ENCODE measurements at places on chromosomes 16 and 17.

- no peak for DNase-seq
Measured at GRCh38 chr16:59535298-59535697, 801.2 kb upstream of the GOT2 start.

DNA sequence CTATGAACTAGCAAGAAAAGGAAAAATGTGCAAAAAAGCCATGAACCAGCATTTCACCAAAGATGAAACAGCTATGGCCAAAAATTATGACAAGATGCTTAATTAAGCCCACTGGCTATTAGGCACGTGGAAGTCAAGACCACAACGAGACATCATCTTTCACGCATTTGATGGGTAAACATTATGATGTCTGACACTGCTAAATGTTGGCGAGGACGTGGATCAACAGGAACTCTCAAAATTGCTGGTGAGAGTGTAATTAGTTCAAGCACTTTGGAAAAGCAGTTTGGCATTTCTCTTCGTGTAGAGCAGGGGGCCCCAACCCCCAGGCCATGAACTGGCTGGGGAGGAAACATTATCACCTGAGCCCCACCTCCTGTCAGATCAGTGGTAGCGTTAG, 39.6 kb upstream of the ADGRG1 start:
- DNase-seq, result no peak

DNA sequence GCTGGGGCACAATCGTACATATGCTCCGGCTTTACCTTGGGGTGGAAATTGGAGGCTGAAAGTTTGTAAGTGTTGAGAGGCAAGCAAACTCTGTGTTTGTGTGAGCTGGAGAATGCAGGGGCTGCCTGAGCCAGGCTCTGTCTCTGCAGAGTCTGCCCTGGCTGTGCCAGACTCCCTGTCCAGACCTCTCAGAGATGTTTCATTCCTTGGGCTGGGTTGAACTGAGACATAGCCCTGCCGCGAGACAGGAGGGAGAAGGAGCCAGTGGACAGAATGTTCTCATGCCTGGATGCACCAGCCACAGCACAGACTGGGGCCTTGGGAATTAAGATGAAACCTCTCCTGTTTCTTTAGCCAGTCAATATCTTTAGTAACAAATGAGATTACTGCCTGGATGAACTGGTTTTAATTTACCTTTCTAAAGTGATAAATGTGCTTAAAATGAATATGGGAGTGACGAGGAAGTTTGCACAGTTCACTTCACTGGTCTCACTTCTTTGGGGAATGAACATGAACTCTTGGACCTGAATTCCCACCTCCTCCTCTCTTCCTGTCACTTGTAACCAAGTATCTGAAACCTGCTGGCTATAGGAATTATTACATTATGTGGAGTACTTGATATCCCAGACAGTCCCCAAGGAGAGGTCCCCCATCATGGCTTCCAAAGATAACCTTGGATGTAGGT, 40.1 kb downstream of the YPEL2 start:
- no peak for DNase-seq

DNA sequence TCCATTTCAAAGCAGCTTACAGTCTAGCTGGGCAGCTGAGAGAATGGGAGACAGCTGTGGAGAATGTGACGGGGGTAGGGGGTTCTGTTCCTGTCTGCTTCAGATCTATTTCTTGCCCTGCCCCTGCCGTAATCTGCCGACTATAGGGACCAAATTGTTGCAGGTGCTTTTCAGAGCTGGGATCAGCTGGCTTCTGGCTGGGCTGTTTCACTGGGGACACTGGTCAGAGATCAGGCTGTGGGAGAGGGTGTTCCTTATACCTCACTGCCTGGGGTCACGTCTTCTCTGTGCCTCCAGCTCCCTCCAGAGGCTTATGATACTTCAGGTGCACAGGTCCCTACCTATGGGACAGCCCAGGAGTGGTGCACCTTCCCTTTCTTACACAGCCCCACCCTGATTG, 514.9 kb upstream of the GOT2 start:
- no peak for DNase-seq

GRCh38 chr16:12120217-12120981, 143.9 kb downstream of the SNX29 start:
- DNase-seq, result peak; percentile 53

- no peak for DNase-seq
Measured at GRCh38 chr17:7846063-7846735, 8.7 kb upstream of the TMEM88 start.

DNA sequence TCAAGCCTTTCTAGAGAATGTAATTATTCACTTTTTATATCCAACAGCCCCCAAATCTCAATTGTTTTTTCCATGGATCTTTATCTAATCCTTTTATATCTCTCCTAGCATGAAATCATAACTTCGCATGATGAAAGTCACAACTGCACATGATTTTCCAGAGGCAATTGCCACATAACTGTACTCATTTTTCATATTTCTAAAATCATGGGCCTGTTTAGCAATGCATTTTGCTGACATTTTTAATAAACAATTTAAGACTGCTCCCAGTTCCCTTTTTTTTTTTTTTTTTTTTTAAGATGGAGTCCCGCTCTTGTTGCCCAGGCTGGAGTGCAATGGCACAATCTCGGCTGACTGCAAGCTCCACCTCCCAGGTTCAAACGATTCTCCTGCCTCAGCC, 83.5 kb downstream of the VMP1 start:
- no peak for DNase-seq

DNA sequence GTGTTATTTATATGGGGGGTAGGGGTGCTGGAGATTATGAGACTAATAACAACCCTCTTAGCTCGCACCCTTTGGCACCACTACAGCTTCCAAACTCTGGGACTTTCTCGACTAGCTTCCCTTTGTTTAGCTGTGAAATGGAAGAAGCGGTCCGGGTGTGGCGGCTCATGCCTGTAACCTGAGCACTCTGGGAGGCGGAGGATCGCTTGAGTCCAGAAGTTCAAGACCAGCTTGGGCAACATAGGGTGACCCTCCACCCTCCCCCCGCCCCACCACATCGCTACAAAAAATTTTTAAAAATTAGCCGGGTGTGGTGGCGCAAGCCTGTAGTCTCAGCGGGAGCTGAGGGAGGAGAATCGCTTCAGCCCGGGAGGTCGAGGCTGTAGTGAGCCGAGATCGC, 814 bp upstream of the CDH3 start:
- no peak for DNase-seq

DNA sequence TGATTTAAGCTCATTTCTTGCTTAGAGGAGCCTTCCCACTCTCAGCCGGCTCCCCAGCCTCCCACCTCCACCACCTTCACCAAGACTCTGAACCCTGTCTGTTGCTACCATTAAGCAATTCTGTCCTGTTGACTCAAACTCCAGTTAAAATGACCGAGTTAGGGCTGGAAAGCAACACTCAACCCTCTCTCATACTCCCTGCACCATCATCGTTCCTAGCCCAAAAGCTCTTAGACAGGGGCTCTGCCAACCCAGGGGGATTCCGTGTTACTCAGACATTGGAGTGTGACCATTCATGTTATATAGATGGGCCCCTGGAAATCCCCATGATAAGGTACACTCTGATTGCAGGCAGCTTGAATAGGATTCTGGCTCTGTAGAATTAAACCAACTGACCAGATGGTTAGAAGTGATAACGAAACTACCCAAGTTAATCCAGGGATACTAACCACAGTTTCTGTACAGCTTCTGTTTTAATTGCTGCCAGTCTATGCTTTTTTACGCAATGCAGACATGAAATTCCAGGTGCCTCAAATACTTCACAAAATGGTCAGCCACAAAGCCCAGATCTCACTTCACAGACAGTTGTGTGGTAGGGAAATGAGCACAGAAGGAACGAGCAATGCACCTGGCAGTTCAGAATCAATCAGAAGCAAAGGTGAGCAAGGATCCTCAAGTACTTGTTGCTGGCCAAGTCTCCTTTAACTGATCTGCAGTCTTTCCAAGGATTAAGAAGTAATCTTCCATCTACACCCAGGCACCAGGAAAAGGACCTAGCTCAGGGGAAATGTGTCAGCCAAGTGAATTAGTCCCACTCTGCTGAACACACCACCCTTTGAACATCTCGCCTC, 2.1 kb downstream of the SSTR2 start:
- DNase-seq, result no peak

- no peak for DNase-seq
Measured at GRCh38 chr16:27681681-27682080, 131.7 kb downstream of the KATNIP start.

- DNase-seq, result no peak
Measured at GRCh38 chr17:10831696-10832095, 6.2 kb downstream of the PIRT start.

DNA sequence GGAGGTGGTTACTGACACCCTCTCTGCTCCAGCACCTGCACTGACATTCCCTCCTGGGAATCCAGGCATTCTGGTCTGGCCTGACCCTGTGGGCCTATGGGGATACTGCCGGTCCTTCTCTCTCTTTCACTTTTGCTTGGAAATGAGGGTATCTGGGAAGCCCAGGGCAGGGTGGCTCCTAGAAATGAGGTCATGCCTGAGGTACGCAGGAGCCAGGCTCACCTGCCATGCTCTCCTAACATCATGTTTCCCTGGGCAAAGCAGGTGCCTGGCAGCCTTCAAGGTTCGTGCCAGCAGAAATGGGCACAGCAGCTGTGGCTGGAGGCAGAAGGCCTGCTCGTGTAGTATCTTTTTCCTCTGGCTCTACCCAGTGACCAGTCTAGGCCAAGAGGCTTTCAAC, 3.3 kb downstream of the ITGA3 start:
- no peak for DNase-seq

- DNase-seq, result no peak
Measured at GRCh38 chr16:73171380-73171779, 123.5 kb upstream of the ZFHX3 start.

GRCh38 chr16:22871861-22872260, 57.9 kb downstream of the HS3ST2 start:
- DNase-seq, result no peak

DNA sequence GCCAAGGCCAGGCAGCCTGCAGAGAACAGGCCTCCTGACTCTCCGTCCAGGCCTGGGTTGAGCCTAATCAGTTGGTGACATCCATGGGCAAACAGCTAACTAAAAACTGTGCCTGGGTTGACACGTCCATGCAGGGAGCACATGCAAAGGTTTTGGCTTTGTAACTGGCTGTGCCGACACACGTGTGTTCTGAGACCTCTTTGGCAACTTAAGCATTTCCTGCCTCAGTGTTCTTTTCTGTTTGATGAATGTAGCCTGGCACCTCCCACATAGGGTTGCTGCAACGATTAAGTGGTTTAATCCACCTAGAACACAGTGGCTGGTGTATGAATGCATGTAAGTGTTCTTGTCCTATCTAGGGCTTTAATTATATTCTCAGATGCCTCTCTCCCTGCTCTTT, 3.2 kb downstream of the BCO1 start:
- DNase-seq, result no peak

DNA sequence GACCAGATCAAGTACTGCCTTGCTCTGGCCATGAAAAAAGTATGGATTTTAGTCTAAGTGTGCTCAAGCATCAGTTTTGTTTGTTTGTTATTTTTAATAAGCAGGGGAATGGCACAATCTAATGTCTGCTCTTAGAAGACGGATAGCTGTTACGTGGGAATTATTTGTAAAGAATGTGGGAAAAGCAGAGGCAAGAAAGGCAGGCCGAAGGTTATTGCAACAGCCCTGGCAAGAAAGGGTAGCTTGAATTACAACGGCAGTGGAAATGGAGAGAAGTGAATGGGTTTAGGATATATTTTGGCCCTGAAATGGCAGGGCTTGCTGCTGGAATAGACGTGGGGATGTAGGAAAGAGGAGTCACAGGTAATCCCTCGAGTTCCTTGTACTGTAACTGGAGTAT, 987 bp upstream of the HASPIN start:
- no peak for DNase-seq

DNA sequence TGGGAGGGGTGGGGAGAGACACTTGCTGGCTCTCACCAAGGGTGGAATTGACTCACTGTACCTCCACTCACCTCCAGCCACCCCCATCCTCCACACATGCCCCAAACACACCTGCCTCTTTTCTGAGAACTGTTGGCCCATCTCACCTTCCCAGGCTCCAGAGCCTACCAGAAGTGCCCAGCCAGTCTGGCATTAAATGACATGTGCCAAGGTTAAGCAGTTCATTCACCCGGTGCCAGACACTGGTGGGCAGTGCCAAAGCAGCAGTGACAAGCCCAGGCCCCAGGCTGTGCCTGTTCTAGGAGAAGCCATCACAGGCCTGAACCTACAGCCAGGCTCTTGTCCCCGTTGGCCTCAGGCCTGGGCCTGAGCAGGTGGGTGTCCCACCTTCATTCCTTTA, 11.2 kb downstream of the MVP start:
- no peak for DNase-seq

- DNase-seq, result peak; percentile 36
Measured at GRCh38 chr17:46212634-46213435, 19.6 kb upstream of the KANSL1 start.

DNA sequence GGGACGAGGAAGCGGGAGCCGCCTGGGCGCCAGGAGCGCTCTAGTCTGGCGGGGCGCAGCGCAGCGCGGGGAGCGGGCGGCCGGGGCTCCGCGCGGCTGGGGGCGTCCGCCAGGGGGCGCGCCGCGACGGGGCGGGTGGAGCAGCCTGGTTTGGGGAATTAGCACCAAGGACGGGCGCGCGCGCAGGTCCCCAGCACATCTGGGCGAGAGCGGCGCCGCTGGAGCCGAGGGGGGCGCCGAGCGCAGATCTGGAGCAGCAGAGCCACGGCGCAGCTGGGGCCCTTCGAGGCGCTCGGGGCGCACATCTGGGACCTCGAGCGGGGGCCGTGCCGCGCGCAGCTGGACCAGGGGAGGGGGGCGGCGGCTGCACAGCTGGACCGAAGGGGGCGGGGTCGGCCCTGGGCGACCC, at the start of gene NXPH3:
TSS of gene NXPH3 (plus strand) at position 193 of the 409 bp plus-strand sequence. CDS start 349 bp downstream, outside the sequence.
- no peak for DNase-seq

DNA sequence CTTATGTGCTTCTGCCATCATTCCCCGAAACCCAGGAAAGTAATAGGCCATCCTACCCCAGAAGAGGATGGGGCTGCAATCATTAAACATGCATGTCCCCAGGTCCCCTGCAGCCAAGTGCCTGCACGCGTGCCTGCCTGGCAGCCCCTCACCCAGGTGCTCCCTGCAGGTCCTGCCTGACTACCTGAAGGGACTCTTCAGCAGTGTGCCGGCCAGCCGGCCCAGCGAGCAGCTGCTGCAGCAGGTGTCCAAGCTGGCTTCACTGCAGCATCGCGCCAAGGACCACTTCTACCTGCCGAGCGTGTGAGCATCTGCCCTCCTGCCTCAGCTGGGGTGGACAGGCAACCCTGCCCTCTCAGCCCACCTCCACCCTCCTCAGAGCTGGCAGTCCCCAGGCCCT, 16.2 kb upstream of the ALKBH5 start:
- no peak for DNase-seq

- no peak for DNase-seq
Measured at GRCh38 chr17:16676676-16677268, 13.3 kb upstream of the CCDC144A start.

GRCh38 chr17:27415120-27415795, 41.0 kb upstream of the KSR1 start:
- no peak for DNase-seq

- no peak for DNase-seq
Measured at GRCh38 chr16:22065252-22065651, 27.1 kb upstream of the VWA3A start.

- DNase-seq, result no peak
Measured at GRCh38 chr17:19544366-19544765, 10.7 kb downstream of the SLC47A1 start.

DNA sequence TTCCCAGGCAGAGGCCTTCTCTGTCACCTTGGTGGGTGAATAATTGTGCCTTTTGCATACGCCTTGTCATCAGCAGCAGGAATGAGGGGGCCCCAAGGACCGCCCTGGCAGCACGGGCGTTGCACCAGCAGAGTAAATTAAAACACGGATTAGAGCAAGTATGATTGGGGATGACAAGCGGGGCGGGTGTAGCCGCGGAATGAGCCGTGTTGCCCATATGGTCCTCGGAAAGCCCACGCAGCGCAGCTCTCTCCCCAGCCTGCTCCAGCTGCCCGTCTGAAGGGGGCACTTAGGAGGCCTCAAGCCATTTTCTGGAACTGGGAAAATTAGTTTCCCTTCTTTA, 299.4 kb upstream of the IRX3 start:
- no peak for DNase-seq

Measured in brain pericyte (primary cell).